Stimulated activated CD8-positive, alpha-beta memory T cell treated with anti-CD3 and anti-CD28 coated beads, Interleukin-12 subunit alpha, Interleukin-12 subunit beta, amount 100 ng/mL, for 4 hours (primary cell): ENCODE measurements at places on chromosomes 12 and 14.

DNA sequence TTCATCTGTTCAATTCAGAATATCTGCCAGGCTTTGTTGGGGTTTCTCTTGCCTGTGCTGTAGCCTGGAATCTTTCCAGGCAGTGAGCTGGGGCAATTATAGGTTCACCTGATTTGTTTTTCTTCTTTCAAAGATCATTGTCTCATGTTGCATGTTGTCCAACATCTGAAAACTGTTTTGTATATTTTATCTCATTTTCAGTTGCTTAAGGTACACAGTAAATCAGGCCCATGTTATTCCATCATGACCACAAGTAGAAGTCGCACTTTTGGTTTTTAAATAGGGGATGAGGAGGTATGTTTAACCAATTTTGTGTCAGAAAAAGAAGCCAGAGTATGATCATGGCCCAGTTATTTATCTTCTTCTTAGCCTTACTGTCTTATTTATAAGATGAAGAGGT, 24.9 kb upstream of the FUT8 start:
- DNase-seq = no peak

GRCh38 chr12:51326698-51327439, 2.9 kb upstream of the BIN2 start:
- no peak for DNase-seq

DNA sequence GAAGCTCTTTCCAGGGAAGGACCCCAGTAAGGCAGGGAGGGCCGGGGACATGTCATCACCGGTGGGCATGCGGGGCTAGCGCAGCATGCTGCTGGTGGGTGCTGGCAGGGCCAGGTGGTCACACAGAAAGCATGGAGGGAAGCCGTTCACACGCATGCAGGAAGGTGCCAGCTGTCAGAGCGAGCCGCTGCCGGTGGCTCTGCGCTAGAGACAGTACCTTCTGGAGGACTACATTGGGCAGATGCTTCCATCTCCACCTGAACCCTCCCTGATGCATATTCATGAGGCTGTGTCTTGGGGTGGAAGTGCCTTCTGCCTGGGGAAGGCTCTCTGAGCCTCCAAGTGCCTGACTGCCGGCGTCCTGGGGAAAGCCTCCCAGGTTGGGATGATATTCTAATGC, 203.8 kb downstream of the CALM1 start:
- no peak for DNase-seq

DNA sequence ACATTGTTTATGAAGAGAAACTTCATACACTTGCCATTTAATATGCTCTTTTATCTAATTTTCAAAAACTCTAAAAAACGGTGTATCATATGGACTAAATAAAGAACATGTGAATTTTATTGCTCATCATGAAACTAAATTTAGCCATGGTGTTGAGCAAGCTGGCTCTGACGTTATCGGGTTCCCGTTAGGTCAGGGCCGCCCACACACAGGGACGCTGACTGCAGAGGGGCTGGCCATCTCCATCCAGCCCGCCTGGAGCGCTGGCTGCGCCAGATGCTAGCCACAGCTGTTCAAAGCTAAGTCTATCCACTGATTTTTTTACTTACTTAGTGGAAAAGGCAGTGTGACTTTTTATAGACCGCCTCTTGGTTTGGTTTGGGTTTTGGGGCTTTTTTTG, 36.5 kb upstream of the DYNC1H1 start:
- DNase-seq = no peak

- no peak for DNase-seq
Observed at GRCh38 chr14:68792678-68792978, 239 bp downstream of the ZFP36L1 start.

GRCh38 chr14:100604709-100605108, 17.5 kb upstream of the BEGAIN start:
- no peak for DNase-seq

DNA sequence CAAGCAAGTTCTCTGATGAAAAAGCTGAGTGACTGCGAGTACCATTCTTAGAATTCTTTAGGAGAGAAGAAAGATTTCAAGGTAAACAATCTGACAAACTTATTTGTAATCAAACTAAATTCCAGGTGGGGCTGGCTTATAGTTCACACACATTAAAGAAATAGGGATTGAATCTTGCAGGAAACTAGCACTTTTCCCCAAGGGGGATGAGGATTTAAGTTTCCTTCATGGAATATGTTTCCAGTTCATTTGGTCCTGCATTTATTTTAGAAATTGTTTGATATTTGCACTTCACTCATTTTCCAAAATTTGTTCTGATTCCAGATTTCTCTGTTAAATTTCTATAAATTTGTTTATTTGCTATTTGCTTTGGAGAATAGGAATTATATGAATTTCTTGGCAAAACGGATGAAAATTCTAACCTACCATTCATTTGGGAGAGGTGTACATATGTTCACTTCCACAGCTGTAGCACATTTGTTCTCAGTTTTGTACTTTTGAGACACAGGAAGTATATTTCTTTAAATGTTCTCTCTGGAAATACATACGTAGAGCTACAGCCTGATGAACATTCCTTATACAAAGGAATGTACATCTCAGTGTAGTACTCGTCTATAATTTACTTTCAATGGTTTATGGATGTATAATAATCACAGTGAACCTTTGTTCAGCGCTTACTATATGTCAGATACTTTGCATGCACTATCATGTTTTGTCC, 145.5 kb downstream of the AKAP6 start:
- no peak for DNase-seq

DNA sequence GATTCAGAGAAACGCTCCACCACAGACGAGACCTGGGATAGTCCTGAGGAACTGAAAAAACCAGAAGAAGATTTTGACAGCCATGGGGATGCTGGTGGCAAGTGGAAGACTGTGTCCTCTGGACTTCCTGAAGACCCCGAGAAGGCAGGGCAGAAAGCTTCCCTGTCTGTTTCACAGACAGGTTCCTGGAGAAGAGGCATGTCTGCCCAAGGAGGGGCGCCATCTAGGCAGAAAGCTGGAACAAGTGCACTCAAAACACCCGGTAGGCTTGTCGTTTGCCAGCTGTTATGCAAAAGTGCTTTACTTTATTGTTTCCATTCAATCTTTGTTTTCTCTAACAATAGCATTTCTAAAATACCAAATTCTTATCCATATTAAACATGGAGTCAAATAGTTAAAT, 287.3 kb downstream of the NAV3 start:
- no peak for DNase-seq
